Sigmoid colon (tissue), 7 donors: ENCODE measurements at places on chromosomes 11 and 22. TPM values are rescaled to one million over a fixed set of nuclear protein-coding genes. Genes with fewer than 3 reads are reported as not detected.
A peak's percentile ranks its signal among the peaks of the same experiment; 100 is the strongest.

DNA sequence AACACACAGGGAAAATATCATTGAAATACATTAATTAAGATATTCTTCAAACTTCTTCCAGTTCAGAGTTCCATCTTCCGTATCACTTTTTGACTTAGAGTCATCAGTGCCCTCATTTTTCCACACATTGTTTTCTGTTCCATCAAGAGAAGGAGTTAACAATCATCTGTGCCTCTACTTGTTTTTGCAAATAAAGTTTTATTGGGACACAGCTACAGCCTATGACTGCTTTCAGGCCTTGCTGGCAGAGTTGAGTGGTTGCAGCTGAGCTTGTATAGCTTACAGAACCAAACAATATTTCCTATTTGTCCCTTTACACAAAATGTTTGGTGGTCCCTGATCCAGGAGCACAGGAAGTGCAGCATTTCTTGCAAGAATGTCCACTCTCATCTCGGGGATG, 51.6 kb downstream of the SGSM1 start:
- peaks cover 13% of the 10 kb centered on the region for H3K36me3 ChIP-seq
- H3K4me1 ChIP-seq: no peaks in the 10 kb centered on the region
- H3K27ac ChIP-seq: no peak overlapping the region
- H3K27me3 ChIP-seq: no peaks in the 10 kb centered on the region
- H3K4me3 ChIP-seq: no peak overlapping the region

SERPING1 gene
- total RNA-seq: 214 TPM

GRCh38 chr11:9222654-9223053, 42.5 kb downstream of the DENND5A start:
- H3K4me3 ChIP-seq: no peak overlapping the region
- no peak overlapping the region for H3K27ac ChIP-seq
- no peaks in the 10 kb centered on the region for H3K36me3 ChIP-seq
- DNase-seq: no peak
- H3K4me1 ChIP-seq: no peaks in the 10 kb centered on the region
- no peaks in the 10 kb centered on the region for H3K27me3 ChIP-seq

- H3K27ac ChIP-seq: no peak overlapping the region
- no peak overlapping the region for H3K4me3 ChIP-seq
- no peaks in the 10 kb centered on the region for H3K27me3 ChIP-seq
- peaks cover 10% of the 10 kb centered on the region for H3K4me1 ChIP-seq
- peak; percentile 81 for DNase-seq
Measured at GRCh38 chr22:29040385-29041275, 21.0 kb downstream of the C22orf31 start.
